RPMI7951 (cell line): ENCODE measurements at places on chromosomes 3 and 15. TPM values are rescaled to one million over a fixed set of nuclear protein-coding genes. Genes with fewer than 3 reads are reported as not detected.

DNA sequence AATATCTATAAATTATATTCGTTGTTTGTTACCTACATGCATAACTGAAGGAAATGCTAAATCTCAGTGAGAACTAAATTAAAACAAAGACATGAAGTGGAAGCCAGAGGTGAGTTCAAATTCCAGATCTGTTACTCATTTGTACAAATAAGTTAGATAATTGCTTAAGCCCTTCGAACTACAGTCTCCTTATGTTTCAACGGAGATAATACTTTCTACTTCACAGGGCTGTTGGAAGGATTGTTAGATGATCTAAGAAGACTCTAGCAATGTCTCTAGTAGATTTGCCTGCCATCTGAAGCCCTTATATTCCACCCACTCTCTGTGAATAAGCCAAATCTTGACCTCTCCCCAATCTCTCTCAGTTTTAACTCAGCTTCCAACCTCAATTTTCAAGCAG, 125.8 kb downstream of the P2RY1 start:
- no peak for DNase-seq

GRCh38 chr15:35834216-35834830, 288.4 kb upstream of the DPH6 start:
- DNase-seq, result no peak

GRCh38 chr3:49399461-49399860, 12.3 kb downstream of the RHOA start:
- DNase-seq, result no peak

- DNase-seq, result peak; percentile 20
These were observed 985 bp downstream of the VPS13C start for GRCh38 chr15:62059108-62059815.

DNA sequence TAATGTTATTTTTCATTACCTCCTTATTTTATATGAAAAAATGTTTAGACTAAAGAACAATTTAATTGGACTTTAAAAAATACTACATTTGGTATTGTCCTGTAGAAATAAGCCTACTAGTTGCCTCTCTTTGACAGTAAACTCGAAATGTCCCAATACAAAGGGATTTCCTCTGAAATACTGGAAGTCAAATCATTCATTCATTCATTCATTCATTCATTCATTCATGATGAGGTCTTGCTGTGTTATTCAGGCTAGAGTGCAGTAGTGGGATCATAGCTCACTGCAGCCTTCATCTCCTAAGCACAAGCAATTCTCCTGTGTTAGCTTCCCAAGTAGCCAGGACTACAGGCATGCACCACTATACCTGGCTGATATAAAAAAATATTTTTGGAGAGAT, 50.6 kb upstream of the PYGO1 start:
- no peak for DNase-seq

GRCh38 chr3:39404943-39405686, 1.4 kb upstream of the RPSA start:
- no peak for DNase-seq

- DNase-seq, result no peak
These were observed 28.0 kb downstream of the SV2B start for GRCh38 chr15:91128016-91128415.

DNA sequence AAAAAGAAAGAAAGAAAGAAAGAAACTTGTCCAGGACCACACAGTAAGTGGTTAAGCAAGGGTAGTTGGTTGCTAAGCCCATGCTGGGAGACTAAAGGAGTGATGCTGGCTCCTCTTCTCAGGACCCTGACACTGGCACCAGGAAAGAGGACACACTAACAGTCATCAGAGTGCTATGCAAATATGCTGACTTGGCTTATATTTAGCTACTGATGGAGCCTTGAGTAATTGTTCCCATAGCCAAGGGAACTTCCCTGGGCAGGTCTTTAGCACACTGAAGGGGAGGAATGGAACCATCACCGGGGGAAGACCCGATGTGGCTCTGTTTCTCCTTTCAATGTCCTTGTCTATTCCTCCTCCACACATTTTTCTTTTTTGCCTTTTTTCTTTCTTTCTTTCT, 6.2 kb downstream of the TMEM40 start:
- DNase-seq, result peak; percentile 17

DNA sequence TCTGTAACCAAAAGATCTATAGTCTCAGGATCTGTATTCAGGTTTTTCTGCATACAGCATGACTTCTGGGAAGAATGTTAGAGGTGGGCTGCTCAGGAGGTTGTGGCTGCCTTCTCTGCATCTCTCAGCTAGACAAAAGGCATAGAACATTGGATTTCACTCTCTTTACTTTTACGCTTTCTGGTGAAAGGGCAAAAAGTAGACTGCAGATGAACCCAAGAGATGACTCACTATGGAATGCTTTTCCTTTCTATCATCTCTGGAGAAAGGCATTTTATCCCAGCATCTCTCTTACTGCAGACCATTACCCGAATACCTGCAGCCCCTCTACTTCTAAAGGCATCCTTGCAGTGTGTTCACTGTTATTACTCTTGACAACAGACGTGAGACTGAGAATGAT, 222.2 kb downstream of the WNT5A start:
- peak; percentile 58 for DNase-seq

DNA sequence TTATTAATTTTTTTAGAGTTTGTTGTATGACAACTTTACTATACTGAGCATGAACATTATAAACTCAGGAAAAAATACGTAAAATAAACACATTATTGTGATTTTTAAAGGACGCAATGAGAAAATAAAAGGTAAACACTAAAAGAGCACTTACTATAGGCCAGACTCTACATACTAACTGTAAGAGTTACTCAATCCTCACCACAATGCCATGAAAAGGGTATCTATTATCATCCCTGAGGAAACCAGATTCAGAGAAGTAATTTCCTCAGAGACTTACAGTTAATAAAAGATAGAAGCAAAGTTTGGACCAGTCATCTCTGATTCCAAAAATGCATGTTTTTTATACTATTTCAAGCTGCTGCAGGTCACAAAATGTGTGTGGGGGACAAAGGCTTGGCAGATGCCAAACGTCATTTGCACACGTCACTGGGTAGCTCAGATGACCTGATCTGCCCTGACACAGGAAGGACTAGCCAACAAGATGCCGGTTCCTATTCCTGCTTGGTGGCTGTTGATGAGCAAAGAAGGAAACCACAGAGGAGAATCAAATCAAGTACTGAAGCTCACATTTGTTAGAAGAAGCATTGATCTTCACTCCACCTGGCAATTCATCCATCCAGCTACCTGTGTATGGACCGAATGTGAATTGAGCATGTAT, 42.3 kb downstream of the KLHL6 start:
- no peak for DNase-seq

- no peak for DNase-seq
These were observed 785.2 kb downstream of the DIPK2A start for GRCh38 chr3:144756704-144757440.

- DNase-seq, result no peak
These were observed 366.8 kb upstream of the KCNMB2 start for GRCh38 chr3:178169421-178169820.

DNA sequence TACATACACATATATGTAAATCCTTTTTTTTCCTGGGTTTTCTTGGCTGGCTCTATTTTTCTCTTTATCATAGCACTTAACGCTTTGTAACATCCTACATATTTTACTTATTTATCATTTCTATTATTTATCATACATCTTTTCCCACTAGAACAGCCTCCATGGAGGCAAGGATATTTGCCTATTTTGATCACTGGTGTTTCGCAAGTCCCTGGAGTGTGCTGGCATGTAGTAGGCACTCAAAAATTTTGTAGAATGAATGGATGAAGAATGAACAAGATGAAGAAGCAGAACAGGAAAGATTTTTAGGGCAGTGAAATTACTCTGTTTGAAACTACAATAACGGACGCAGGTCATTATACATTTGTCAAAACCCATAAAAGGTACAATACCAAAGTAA, 83.0 kb upstream of the PTX3 start:
- DNase-seq, result no peak

Gene FRMD4B
- 2.6 TPM in 2 replicates for total RNA-seq

Gene ISL2
- 1.8 and 3.4 TPM in 2 replicates for total RNA-seq

Gene RARRES1
- total RNA-seq, result 3.7 and 4.0 TPM in 2 replicates

Gene CCDC33
- 1.1 and 2.1 TPM in 2 replicates for total RNA-seq

Gene IMPG2
- under 0.01 TPM in 2 replicates for total RNA-seq

Gene ITIH1
- not detected in 2 replicates for total RNA-seq
